ENCODE measurements at places on chromosomes 1 and 21.

DNA sequence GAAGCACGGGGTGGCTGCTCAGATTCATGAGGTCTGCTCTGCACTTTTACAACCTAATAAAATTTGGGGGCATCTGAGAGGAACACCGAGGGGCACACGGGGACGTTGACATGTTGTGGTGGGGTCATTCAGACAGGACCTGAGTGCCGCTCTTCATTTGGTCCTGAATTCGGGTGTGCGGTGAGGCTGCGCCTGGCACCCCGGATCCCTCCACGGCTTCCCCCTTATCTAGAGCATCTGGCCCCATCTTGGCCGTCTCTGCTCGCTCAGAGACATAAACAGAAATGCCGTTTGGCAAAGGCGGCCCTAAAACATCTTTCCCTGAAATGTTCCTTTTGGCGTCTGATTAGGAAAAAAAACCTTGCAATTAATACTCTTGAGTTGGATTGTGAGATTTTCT is 157.2 kb downstream of the PRDM16 start:
- DNase-seq, result no peak

DNA sequence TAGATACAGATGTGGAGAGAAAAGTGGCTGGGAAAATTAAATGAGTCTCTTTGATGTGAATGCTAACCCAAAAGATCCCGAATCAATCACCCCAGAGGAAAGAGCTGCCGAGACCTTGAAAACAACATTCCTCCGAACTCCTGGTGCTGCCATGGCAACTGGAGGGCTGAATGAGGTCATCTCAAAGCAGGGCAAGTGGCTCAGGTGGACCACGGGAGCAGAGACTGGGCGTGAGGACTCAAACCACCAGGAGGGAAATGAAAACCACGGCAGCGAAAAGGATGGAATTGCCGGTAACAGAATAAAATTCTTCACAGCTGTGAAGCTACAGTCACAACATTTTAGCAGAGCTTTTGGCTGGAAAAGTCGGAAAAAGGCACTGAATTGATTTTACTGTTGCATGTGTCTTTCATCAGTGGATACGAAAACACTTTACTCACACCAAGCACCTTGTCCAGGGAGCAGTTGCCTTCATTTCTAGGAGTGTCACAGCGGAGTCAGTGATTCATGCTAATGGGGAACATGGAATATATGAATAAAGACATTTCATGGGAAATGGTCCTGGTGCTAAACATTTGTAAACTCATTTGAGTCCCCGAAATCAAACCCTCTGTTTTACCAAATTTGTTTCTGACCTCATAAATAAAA is 23.2 kb upstream of the BECN2 start:
- no peak for DNase-seq

GRCh38 chr1:33502726-33503125 is 30.3 kb downstream of the ZSCAN20 start:
- no peak for DNase-seq

- DNase-seq, result no peak
These were observed 35.8 kb downstream of the SSBP3 start for GRCh38 chr1:54370287-54370989.

- no peak for DNase-seq
These were observed 1.8 kb downstream of the AURKAIP1 start for GRCh38 chr1:1373051-1373814.

DNA sequence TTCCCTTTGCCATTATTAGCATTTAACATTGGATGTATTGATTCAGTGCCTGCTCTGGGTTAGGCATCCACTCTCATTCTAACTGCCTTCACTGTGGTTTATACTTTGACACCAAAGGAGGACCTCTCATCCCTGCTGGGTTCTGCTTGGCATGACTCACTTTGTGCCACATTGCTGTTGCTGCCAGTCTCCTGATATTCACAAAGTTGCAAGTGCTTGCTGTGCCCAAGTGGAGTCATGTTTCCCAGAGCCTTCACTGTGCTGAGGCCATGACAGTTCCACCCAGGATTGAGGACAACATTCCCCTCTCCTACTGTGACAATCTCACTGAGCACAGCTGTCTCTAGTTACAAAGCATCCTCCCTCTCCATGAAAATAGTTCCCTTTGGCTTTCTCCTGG is 519.9 kb upstream of the USP24 start:
- no peak for DNase-seq

DNA sequence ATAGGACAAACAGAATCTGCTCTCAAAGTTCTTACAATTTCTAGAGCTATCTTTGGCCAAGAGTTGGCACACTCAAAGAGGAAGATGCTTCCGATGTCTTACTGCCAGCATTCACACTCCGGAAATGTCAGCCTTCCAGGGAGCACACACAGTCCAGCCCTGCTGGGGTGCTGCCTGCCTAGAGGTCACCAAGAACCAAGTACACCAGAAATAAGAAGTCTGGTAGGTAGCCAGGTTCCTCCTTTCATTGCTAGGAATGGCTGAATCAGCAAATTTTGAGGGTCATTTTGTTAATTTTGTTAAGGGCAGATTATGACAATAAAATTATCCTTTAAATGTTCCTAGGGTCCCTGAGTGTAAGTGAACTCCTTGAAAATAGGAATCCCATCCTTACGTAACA is 77.5 kb downstream of the PLPP3 start:
- no peak for DNase-seq

- DNase-seq, result peak; percentile 64
These were observed at the start of gene SSBP3 for GRCh38 chr1:54406339-54407153. TSS of gene SSBP3 (minus strand) at chr1:54406394.

- peak; percentile 24 for DNase-seq
These were observed 45.7 kb downstream of the ACOT7 start for GRCh38 chr1:6347641-6348487.

DNA sequence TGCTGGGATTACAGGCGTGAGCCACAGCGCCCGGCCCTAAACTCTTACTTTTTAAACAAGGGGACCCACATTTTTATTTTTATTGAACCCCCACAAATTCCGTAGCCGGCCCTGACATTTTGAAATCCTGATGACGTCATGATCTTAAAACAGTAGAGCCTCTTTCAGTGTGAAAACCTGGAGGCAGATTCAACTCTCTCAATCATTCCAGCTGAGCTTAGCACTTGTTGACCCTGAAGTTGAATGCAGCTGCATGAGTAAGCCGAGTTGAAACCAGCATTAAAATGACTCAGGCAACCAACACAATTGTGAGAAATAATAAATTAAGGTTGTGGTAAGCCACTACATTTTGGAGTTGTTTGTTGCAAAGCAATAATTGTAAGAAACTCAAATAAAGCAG is 93.9 kb upstream of the ADGRL4 start:
- DNase-seq, result no peak

DNA sequence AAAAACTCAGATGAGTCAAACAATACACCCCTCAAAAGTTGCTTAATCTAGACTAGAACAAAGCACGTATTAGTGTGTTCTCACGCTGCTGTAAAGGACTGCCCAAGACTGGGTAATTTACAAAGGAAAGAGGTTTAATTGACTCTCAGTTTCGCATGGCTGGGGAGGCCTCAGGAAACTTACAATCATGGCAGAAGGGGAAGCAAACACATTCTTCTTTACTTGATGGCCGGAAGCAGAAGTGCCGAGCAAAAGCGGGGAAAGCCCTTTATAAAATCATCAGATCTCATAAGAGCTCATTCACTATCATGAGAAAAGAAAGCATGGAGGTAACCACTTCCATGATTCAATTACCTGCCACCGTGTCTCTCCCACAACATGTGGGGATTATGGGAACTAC is 10.1 kb downstream of the JAM2 start:
- DNase-seq, result no peak

DNA sequence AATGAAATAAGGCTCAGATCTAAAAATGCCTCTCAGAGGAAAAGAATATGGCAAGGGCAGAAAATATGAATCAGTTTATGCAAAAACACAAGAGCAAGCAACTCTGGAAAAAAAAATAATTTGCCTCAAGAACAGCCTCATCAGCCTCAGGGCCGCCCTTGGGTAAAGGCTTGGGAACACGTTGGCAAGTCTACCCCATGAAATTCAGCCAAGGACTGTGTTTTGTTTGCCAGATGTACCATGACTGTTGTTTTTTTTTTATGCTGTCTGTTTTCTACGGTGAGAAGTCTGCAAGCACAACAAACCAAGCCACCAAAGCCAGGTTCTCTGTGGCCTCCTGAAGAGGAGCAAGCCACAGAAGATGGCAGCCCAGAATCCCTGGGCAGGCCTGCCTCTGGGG is 18.0 kb downstream of the HHIPL2 start:
- no peak for DNase-seq

DNA sequence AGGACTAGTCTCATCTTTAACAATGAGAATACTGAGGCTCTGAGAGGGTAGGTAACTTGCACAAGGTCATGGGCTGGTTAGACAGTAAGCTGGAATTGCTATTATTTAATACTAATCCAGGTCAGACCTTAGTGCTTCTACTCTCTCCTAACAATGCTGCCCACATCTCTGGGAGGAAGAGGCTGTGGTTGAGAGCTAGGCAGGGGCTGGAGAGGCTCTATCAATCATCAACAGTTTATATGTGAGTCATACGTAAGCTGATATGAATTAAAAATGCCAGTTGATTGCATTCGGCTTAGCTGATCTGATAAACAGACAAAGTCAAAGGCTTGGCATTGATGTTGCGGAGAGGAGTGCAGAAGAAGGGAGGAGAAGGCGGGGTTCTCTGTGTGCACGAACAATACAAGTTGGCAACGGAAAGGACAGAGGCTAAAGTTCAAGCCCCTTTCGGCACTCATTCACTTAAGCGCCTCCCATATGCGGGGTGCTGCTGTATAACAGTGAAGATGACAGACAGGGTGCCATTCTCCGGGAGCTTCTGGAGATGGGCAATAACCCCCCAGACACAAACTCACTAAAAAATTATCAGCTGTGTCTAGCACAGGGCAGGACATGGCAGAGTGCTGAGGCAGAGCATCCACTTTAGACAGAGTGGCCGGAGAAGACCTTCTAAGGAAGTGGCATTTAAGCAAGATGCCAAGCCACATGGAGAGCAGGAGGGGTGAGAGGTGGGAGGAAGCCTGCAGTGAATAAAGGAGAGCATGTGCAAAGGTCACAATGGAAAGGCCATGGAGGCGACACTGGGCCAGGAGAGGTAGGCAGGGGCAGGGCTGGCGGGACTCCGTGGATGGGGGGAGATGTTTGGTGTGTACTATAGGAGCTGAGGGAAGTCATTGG is 195.2 kb downstream of the ZSCAN20 start:
- no peak for DNase-seq

GRCh38 chr1:42350086-42350485 is 15.1 kb upstream of the FOXJ3 start:
- no peak for DNase-seq

DNA sequence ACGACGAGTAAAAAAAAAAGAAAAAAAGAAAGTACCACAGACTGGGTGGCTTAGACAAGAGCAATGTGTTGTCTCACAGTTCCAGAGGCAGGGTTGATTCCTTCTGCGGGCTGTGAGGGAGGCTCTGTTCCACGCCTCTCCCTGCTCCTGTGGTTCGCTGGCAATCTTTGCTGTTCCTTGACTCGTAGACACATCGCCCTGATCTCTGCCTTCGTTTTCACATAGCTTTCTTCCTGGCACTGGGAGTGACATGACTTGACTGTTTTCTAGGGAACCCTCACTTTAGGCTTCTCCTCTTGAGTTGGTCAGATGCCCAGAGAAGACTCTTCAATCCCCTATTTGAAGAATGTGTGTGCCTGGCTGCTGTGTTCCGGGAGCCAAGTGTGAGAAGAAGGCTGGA is 133.6 kb downstream of the TM2D1 start:
- DNase-seq, result no peak

DNA sequence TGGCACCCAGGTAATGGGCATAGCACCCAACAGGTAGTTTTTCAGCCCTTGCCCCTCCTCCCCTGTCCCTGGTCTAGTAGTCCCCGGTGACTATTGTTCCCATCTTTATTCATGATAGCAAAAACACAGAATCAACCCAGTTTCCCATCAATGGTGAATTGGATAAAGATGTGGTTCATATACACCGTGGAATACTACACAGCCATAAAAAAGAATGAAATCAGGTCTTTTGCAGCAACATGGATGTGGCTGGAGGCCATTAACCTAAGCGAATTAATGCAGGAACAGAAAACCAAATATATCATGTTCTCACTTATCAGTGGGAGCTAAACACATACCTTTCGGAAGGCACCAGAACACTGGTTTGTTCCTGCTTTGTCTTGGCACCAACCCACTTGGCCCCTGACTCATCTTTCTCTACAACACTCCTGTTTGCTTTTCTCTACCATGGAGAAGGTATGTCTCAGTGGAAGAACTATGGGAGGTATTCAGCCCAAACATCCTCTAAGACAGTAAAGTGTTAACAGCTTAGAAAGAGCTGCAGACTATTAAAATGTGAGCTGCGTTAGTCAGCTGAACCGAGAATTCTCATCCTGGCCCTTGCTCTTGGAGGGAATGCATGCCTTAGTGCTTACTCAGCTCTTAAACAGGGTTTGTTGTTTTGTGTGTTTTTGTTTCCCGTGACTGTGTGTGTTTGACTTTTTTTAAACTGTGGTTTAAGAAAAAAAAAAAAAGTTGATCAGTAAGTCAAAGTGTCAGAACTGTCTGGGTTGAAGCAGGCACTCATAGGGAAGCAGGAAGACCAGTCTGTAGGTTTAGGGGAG is 203.0 kb downstream of the TOMM20 start:
- no peak for DNase-seq

DNA sequence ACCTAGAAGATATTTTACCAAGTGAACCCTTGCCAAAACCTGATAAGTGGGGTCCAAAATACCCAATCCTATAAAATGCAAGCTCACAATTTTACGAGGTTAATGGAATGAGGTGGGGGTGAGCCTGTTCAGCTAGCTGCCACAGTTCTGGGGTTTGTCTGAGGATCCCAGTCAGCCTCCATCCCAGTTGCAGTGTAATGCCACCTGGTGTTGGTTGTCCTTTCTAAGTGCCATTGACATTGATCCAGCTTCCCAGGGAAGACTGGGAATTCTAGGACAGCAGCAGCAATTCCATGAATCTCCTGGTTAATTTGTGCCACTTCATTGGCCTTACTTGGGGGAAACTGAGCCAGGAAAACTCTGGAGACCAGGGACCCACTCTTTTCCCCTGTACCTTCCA is 298.3 kb downstream of the RWDD3 start:
- no peak for DNase-seq

- no peak for DNase-seq
These were observed 17.2 kb upstream of the BEND5 start for GRCh38 chr1:48793863-48794262.

DNA sequence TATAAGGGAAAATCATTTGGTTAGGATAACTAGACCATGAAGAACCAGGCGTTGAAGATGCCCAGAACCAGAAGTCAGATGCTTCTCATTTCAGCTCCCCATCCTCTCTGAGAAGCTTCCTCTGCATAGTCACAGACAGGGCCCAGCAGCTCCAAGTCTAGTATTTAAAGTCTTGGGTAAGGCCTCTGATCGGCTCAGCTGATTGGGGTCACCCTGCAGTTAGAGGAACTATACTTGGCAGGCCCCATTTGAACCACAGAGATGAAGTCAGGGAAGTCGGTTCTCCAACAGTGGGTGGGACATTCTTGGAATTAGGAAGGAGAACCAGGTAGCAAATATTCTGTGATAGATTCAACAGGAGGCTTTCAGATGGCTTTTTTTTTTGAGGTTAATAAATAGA is 48.3 kb downstream of the SLC22A15 start:
- no peak for DNase-seq

GRCh38 chr1:201028461-201028889 is 5.0 kb upstream of the KIF21B start:
- no peak for DNase-seq

GRCh38 chr1:20521960-20522861 is 14.3 kb upstream of the MUL1 start:
- DNase-seq, result peak; percentile 40

GRCh38 chr1:18957136-18957521 is 653 bp upstream of the IFFO2 start:
- DNase-seq, result no peak

- DNase-seq, result no peak
These were observed 56.9 kb downstream of the LYST start for GRCh38 chr1:235809688-235810397.

- no peak for DNase-seq
These were observed 29.6 kb downstream of the TOMM20 start for GRCh38 chr1:235098991-235099390.

All from stimulated activated CD8-positive, alpha-beta memory T cell treated with anti-CD3 and anti-CD28 coated beads, Interleukin-4, amount 100 ng/mL, for 1 hour (primary cell).